Activated CD4-positive, alpha-beta T cell treated with anti-CD3 and anti-CD28 coated beads, Interleukin-2, amount 50 U/mL, for 16 hours (primary cell): ENCODE measurements at places on chromosomes 5 and 9.

DNA sequence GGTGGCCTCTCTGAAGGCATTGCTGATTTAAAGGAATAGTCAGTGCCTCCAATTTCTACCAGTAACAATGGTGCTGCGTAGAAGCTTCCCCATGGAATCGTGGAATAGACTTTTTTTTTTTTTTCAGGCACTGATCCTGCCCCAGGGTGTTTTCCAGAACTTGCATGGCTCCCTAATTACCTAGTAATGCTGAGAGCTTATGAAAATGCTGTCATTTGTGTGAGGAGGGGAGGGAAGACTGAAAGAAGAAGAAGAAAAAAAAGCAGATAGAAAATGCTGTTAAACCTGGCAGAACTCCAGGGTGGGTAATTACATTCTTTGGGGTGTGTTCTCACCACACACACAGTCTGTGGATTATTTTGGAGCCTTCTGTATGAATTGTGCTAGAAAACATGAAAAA lies 4.8 kb upstream of the GRIA1 start:
- no peak for DNase-seq

GRCh38 chr9:123348317-123348992 lies 7.5 kb upstream of the CRB2 start:
- no peak for DNase-seq

DNA sequence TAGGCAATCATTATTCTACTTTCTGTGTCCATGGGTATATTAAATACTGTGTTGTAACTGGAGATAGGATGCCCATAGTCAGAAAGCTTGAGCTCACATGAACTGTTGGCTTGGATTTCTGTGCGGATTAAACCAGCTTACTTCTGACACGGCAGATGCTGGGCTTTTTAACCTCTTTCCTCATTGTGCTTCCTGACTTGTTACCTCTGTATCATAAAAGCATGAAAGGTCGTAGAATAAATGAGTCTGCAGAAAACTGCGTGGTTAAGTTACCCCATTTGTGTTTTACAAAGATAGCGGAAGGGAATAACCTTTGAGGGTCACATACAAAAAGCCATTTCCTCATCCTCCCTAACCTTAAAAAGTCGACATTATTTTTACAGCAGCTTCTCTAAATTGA lies 199.5 kb upstream of the DMRT1 start:
- DNase-seq, result no peak

- DNase-seq, result no peak
Measured at GRCh38 chr5:35162848-35163709, 67.2 kb downstream of the PRLR start.

DNA sequence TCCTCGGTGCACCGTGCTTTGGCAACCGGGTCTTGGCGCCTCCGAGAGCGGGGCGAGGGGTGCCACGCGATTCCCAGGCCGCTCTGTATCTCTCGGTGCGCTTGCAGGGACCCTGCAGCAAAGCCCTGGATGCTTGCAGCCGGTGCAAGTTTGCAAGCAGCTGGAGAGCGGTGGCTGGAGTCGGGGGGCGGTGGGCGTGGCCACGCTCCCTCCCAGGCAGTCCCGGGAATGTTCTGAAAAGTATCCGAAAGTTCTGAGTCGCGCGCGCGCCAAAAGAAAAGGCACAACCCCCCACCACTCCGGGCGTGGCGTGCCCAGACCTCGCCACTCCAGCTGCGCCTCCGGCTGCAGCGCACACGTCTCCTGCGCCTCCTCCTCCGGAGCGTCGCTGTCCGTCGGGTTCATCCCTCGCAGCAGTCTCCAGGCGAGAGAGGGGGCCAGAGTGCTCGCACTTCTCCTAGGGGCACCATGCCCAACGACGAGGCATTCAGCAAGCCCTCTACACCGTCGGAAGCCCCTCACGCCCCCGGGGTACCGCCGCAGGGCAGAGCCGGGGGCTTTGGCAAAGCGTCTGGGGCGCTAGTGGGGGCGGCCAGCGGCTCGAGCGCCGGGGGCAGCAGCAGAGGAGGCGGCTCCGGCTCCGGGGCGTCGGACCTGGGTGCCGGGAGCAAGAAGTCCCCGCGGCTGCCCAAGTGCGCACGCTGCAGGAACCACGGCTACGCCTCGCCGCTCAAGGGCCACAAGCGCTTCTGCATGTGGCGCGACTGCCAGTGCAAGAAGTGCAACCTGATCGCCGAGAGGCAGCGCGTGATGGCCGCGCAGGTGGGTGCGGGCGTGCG lies at the start of gene DMRT1:
DMRT1 (plus strand) TSS at position 327 of the 839 bp plus-strand sequence; CDS start at position 469, 142 bp downstream.
- DNase-seq, result no peak

GRCh38 chr5:106849266-106849665 lies 821.5 kb downstream of the EFNA5 start:
- DNase-seq, result no peak

DNA sequence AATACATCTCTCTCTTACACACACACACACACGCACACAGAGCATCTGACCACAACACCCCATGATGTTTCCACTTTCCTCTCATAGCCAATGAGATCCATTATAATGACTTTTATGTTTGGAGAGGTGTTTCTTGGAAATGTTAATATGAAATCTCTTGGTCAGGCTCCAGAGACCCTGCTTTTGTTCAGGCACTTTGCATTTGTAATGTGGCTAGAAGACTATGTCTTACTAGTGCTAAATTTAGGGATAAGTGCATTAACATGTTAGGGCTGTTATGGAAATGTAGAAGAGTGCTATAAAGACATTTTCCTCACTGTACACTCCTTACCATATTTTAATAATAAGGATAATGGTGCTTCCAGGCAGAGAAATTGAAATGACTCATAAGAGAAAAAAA lies 3.8 kb downstream of the CDH9 start:
- DNase-seq, result no peak

- DNase-seq, result peak; percentile 75
Measured at GRCh38 chr9:121686930-121687541, 35.6 kb downstream of the DAB2IP start.

- peak; percentile 52 for DNase-seq
Measured at GRCh38 chr5:80255431-80255810, 427 bp downstream of the SERINC5 start.

GRCh38 chr9:109107402-109108240 lies 12.1 kb downstream of the TMEM245 start:
- DNase-seq, result peak; percentile 25

- DNase-seq, result no peak
Measured at GRCh38 chr5:138000102-138000723, 32.7 kb downstream of the FAM13B start.

- DNase-seq, result no peak
Measured at GRCh38 chr9:14923701-14924100, 13.5 kb upstream of the FREM1 start.

DNA sequence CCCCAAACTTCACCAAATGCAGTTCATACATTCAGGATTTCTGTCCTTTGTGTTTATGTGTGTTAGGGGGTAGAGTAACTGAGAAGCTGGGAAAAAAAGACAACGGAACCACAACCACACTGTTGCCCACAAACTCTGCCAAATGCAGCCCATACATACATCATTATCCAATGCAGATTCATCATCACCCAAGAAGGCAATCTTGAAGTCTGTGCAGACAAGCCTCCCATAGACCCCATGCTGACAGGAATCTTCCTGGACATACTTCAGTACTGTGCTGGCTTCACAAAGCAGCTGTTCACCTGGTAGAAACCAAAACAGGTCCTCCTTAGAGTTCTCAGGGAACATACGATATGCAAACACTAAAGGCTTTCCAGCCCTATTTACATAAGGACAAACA lies 38.9 kb downstream of the MTMR12 start:
- no peak for DNase-seq

- DNase-seq, result no peak
Measured at GRCh38 chr5:59234236-59234635, 651.4 kb downstream of the RAB3C start.

DNA sequence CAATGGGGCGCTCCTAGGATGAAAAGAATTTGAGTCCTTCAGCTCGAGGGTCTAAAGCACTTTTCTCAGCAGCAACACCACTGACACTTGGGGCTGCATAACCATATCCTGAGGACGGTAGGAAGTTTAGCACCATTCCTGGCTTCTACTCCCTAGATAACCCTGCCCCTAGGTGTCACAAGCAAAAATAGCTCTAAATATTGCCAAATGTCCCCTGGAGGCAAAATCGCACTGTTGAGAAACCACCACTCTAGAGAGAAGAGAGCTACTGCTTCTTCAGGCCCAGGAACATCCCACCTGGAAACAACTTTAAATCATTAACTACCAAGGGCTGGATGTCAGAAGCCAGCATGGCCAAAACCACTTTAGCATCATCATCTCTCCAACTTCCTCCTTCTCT lies 29.8 kb downstream of the MYO10 start:
- no peak for DNase-seq

GRCh38 chr5:160423099-160423498 lies 1.4 kb downstream of the PTTG1 start:
- no peak for DNase-seq

DNA sequence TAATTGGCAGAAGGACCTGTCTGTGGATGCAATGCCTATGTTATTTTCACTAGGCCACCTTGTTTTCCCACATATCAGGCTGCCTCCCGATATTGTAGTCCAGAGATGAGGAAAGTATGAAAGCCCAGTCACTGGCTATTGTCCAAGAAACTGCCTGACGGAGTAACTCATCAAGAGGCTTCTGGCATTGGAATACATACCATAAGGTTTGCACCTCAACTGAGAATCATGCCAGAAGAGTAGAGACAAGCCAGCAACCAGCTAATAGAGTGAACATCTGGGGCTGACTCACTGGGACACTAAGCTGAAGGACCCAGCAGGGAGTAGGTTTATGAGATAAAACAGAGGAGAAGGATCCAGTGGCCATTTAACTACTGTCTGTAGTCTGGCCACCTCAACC lies 137.2 kb upstream of the FST start:
- DNase-seq, result no peak

- peak; percentile 16 for DNase-seq
Measured at GRCh38 chr5:10856683-10857337, 95.8 kb upstream of the DAP start.

GRCh38 chr5:107668154-107669095 lies 2.3 kb downstream of the EFNA5 start:
- no peak for DNase-seq

- DNase-seq, result no peak
Measured at GRCh38 chr5:169356181-169356580, 55.2 kb upstream of the SLIT3 start.

DNA sequence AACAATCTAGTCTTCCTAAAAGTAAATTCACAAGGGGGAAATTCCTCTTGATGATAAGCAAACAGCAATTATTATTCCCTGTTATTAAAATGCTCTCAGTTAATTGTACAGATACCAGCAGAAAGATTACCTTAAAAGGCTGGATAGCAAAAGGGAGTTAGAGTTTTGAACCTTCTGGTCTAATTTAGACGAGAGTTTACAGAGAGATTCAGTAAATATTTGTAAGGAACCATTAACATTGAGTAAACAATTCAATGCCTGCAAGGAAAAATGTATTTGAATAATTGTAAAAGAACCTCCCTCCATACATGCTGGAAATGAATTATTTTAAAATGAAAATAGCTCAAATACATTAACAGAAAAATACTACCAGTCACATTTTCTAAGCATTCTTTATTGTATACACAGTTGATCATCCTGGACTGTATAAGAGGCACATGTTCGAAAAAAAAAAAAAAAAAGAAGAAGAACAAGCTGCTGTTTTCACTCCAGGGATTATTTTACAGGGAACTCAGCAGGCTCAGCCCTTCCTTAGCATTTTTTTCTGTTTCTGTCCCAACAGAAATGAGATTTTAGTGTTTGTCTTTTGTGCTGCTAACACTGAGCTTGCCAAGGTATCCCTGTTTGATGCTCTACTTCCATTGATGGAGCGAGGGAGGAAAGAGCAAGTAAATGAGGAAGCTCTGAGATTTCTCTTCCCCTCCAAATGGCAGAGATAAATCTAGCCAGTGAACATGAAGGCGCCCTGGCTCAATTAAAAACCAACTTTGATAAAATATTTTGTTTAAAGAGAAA lies 141.1 kb downstream of the ENC1 start:
- DNase-seq, result no peak

- DNase-seq, result no peak
Measured at GRCh38 chr9:109286981-109287380, 33.9 kb downstream of the EPB41L4B start.
